Left colon (tissue), 2 donors: ENCODE measurements at places on chromosomes 16 and 17. TPM values are rescaled to one million over a fixed set of nuclear protein-coding genes. Genes with fewer than 3 reads are reported as not detected.

DNA sequence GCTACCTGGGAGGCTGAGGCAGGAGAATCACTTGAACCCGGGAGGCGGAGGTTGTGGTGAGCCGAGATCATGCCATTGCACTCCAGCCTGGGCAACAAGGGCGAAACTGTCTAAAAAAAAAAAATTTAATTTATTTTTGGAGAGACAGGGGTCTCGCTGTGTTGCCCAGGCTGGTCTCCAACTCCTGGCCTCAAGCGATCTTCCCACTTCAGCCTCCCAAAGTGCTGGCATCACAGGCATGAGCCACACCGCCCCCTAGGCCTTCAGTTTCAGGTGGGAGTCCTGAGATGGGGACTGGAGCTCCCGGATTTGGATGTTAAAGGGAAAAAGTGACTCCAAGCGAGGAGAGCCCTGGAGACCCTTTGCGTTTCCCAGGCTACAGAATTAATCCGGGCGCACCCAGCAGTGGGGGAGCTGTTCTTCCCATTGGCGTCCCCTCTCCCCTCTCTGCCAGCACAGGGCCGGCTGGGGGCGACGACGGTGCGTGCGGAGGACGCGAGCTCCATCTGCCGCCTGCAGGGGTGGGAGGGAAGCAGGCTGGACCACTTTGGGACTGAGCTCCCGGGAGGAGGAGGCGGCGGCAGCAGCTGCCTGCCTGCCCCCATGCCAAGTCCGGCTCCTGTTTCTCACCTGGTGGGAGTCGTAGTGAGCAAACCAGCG, 49.3 kb upstream of the USP7 start:
- no peak for DNase-seq

DNA sequence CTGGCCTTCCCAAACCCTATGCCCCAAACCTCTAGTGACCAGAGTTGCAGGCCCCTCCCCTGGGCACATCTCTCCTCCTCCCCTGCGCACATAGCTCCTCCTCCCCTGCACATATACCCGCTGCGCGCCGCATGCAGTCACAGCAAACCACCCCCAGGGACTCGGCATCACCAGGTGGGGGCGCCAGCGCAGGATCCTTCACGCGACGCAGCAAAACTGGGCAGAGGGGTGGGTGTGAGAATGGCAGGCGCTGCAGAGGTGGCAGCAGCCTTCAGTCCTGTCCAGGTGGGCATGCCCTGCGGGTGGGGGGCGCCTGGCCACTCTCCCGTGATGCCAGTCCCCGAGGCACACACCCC, 5.6 kb downstream of the CORO6 start:
- peak; percentile 90 for DNase-seq

The ATAD5 gene
- 2.0 TPM for total RNA-seq

- DNase-seq = no peak
Measured at GRCh38 chr16:8730335-8730915, 56.0 kb downstream of the ABAT start.

- no peak for DNase-seq
Measured at GRCh38 chr17:6708357-6708961, 4.7 kb downstream of the SLC13A5 start.

GRCh38 chr16:87976665-87977064, 25.4 kb downstream of the BANP start:
- DNase-seq = no peak

DNA sequence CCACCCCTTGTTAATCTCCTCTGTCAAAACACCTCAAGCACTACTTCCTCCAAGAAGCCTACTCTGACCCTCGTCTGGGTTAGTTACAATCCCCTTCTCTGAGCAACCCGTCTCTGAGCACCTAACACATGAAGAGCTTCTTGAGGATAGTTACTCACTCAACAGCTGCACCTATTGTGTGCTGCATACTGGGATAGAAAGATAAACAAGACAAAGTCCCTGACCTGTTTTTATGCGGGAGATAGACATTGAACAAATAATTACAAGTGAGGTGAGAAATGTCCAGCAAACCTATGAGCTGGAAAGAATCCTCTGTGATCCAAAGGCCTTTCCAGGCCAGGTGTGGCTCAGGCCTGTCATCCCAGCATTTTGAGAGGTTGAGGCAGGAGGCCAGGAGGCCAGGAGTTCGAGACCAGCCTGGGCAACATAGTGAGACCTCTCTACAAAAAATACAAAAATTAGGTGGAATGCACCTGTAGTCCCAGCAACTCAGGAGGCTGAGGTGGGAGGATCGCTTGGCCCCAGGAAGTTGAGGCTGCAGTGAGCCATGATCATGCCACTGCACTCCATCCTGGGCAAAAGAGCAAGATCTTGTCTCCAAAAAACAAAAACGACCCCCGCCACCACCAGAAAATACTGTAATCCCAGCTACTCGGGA, 5.5 kb upstream of the ZNF771 start:
- no peak for DNase-seq

GRCh38 chr16:30760577-30761426, 1.1 kb downstream of the CFAP119 start:
- no peak for DNase-seq
